NCI-H510A treated with DMSO at 0.1 percent for 48 hours (cell line): ENCODE measurements at places on chromosomes 7 and 10.

GRCh38 chr10:99850021-99850766, 67.8 kb downstream of the ABCC2 start:
- no peak for DNase-seq

- DNase-seq: peak; percentile 75
Observed at GRCh38 chr10:91389636-91390512, 20.3 kb upstream of the HECTD2 start.

DNA sequence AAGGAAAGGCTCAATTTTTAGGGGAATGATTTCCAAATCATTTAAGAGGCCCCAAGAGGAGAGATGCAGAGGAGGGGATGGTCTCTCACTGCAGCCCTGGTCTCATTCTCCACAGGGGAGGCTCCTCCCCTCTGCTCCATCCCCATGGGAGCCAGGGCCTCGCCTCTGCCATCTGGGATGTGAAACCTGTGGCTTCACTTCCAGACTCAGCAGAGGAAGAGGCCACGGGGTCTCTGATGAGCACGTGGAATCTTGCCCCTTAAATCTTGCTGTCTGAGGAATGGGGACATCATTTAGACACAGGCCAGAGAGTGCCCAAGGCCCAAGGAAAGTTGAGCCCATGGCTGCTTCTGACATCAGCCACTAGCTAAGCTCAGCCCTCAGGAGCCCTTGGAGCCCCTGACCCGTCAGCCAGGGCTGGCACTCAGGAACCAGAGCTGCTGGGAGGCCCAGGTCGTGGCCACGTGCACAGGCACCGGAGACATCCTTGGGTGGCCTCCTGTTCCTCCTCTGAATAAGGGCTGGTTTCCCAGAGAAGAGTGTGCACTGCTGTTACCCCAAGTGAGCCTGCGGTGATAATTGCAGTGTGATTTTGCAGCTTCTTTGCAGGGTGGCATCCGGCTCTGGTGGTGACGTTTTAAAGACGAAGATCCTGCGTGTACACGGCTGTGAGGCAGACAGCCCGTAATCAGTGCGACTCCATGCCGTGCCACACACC, 50.5 kb downstream of the VIPR2 start:
- DNase-seq: no peak

GRCh38 chr10:32054094-32054493, 2.1 kb downstream of the KIF5B start:
- DNase-seq: no peak

GRCh38 chr10:124716369-124716768, 27.8 kb downstream of the FAM53B start:
- DNase-seq: no peak

DNA sequence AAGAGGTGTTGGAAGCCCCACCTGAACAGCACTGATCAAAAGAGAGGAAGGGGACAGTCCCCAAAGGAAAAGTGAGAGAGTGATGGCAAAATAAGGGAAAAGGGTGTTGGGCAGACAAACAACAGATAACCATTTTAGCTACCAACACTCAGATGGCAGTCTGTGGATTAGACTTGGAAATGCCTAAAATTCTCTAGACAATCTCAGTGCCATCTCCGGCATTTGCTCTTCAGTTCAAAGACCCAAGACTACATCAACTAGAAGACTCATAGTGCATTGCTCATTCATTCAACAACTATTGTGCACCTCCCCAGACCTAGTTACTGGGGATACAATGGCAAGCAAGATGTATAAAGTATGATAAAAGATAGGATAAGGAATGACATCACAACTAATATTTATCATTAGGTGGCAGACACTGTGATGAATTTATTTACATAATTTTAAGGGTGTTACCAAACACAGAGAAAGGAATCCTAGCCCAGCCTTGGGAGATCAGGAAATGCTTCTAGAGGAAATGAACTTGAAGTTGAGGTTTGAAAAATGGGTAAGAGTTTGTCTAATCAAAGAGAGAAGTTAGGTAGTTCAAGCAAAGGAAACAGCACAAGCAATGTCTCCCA, 109.3 kb upstream of the ARID5B start:
- no peak for DNase-seq

DNA sequence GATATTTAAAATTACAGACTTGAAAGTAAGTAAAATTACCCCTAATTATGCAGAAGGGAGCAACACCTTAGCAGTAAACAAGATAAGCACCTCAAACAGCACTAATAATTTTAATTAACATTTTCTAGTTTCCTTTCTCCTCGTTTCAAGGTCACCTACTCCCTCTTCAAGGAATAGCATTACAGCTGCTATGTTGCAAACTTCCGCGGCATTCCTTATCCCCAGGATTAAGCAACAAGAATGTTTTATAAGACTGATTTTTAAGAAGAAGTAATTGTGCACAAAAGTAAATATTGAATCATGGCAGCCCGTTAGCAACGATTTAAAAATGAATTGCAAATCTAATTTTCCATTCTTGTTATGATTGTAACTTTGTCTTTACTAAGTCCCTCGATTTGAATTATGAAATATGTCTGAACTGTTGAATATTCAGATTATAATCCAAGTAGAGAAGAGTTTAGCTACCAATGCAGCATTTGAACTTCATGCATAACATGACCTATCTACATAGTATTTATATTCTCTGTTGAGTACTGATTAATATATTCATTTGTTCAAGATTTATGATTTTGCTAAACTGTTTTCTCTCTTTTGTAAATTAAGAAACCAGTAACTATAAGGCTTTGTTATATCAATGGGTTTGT, 593.5 kb upstream of the MGMT start:
- no peak for DNase-seq

DNA sequence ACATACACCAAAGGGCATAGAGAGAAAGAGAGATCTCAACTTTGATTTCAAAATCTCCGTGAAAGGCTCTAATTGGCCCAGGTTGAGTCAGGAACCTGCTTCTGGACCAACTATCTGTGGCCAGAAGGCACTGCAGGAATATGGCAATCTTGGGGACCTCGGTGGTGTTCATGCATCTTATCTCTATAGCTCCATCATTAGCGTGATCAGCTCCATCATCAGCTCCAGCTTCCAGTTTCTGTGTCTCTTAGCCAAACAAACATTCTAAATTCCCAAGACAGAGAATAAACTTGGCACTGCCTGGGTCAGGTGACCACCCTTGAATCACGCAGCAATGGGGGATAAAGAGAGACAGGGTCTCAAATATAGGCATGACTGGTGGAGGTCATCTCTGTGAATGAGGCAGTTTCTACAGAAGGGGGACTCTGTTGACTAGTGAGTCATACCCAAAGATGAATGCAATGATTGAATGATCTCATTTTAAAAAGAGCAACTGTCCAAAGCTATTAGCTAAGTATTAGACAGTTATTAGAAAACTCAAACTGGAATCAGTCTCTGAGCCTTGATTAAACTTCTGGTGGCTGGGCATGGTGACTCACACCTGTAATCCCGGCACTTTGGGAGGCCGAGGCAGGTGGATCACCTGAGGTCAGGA, 5.4 kb upstream of the NRF1 start:
- DNase-seq: no peak

GRCh38 chr7:100684534-100685042, 9.5 kb downstream of the GIGYF1 start:
- DNase-seq: no peak

- DNase-seq: no peak
Observed at GRCh38 chr10:76759681-76760080, 877.9 kb downstream of the KCNMA1 start.
